NCI-H1694 treated with DMSO at 0.1 percent for 48 hours (cell line): ENCODE measurements at places on chromosomes 7 and 10.

DNA sequence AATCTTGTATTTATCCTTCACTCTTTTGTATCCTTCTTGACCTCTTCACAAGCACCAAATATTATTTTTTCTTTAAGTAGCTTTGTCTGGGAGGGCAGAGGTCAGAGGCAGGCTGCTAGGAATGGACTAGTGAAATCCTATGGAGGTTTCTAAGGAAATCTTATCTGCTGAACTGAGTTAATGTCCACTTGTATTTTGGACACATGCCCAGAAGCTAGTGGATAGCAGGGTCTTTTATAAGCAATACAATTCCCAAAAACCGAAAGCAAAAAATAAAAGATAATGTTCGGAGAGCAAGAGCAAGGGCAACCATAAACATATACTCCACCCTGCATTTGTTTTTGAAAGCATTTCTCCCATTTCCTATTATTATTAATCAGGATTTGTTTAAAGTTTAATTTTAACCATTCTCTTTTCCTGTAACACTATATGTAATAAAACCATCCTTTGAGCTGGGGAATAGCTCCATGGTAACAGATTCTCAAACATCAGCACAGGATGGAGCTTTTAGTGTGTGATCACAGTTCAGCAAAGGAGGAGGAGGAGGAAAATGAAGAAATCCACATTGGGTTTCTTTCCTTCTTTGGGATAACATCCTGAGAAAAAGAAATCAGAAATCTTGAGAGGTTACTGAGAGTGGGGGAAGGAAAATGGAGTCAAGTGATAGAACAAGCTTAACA is 328.2 kb upstream of the LRRN3 start:
- DNase-seq, result no peak

GRCh38 chr10:14356921-14357320 is 26.2 kb upstream of the FRMD4A start:
- no peak for DNase-seq

DNA sequence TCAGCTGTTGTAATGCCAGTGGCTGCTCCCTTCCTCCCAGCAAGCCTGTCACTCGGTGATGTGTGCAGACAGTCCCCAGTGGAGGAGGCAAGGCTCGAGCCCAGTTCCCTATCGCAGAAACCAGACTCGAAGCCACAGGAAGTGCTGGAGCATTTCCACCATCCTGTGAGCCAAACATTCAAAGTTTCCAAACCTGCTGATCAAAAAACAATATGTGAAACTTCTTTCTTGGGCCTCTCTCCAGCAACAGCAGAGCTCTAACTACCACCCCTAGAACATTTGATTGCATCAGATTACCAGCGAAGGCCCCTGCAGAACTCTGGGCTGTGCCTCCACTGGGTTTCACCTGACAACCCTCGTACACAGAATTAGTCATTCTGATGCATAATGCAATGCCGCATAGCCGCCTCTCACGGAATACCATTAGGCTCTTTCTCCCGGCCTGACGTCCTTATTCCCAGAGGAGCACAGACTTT is 94.0 kb downstream of the ELMO1 start:
- DNase-seq, result no peak

DNA sequence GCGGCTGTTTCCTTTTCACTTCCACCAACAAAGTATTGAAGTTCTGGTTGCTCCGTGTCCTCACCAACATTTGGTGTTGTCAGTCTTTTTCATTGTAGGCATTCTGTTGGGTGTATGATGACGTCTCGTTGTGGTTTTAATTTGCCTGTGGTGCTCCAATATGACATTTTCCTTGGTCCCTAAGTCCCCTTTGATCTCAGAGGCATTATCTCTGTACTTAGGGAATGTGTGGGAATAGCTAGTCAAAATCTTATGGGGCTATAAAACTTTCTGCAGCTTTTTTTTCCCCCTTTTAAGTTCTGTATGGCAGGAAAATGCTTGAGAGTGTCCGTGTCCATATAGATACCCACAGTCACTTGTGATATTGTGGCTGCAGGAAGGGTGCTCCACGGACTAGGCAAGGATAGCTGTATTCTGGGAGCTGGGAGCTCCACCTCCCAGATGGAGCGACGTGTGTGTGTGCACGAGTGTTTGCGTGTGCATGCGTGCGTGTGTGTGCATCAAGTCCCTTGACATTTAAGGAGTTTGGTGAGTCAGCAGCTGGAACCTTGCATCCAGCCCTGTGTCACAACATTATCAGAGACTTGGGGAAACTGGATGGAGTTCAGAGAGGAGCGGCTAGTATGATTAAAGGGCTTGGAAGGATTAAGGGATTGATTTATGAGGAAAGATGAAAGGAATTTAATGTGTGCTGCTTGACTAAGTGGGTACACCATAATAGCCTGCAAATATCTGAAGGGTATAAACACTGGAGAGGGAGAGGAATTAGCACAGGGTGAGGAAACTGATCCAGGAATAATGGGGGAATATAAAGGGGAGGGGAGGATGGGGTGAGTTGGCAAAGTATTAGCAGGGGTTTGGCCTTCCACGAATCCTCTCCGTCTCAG is 66.8 kb downstream of the LRMDA start:
- DNase-seq, result no peak

DNA sequence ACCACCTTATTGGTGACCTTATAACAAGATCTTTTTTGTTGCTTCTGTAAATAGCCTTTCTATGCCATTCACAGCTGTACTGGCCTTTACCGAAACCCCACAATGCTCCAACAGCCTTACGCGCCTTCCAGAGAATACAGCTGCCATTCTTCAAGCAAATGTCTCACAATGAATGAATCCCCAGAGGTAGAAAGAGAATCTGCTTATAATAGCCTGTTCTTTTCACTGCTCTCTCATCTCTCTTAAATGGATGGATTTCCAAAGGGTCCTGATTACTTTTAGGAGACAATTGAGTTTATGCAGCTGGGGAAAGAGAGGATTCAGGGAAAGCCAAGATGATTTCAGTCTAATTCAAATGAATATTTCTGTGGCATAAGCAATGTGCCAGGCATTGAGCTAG is 183.1 kb upstream of the PDE1C start:
- no peak for DNase-seq

- no peak for DNase-seq
Measured at GRCh38 chr10:44102726-44103255, 282.1 kb downstream of the CXCL12 start.

GRCh38 chr7:22476824-22477223 is 23.2 kb downstream of the STEAP1B start:
- DNase-seq, result no peak
